ENCODE measurements at places on chromosomes 4 and X. TPM values are rescaled to one million over a fixed set of nuclear protein-coding genes. Genes with fewer than 3 reads are reported as not detected.

The SLC26A1 gene
- polyA plus RNA-seq: 0.09 TPM

The TKTL2 gene
- polyA plus RNA-seq: not detected

The CFAP47 gene
- polyA plus RNA-seq: not detected

The GPR143 gene
- 0.07 TPM for polyA plus RNA-seq

The TMEM164 gene
- polyA plus RNA-seq: 6.4 TPM

The GAGE12D gene
- not detected for polyA plus RNA-seq

The EMCN gene
- not detected for polyA plus RNA-seq

The TLR8 gene
- not detected for polyA plus RNA-seq

The NUDT11 gene
- 12.6 TPM for polyA plus RNA-seq

The SLC38A5 gene
- polyA plus RNA-seq: 20.0 TPM

The NXF3 gene
- not detected for polyA plus RNA-seq

The UPF3B gene
- 6.0 TPM for polyA plus RNA-seq

The PDHA2 gene
- polyA plus RNA-seq: not detected
